Naive thymus-derived CD4-positive, alpha-beta T cell (primary cell): ENCODE measurements at places on chromosomes 5 and 9.

DNA sequence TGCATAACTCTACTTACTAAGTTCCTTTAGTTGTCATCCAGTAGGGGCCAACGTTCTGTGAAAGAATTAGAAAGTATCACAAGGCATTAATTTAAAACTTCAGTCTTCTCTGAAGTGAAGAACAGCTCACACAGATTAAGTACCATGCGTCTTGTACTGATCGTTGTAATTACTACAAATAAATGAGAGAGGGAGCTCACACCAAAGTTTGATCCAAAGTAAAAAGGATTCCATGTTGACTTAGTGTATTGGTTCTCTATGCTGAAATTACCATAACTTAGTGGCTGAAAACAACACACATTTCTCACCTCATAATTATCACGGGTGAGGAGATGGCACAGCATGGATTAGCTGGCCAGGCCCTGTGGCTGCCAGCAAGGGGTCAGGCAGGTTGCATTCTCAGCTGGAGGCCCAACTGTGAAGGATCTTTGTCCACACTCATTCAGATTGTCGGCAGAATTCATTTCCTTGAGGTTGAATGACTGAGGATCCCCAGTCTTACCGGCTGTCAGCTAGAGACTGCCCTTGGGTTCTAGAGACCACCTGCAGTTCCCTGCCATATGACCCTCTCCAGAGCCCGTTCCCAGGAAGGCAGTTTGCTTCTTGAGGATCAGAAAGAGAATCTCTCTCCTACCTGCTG, 169.1 kb downstream of the YTHDC2 start:
- no peak for DNase-seq

DNA sequence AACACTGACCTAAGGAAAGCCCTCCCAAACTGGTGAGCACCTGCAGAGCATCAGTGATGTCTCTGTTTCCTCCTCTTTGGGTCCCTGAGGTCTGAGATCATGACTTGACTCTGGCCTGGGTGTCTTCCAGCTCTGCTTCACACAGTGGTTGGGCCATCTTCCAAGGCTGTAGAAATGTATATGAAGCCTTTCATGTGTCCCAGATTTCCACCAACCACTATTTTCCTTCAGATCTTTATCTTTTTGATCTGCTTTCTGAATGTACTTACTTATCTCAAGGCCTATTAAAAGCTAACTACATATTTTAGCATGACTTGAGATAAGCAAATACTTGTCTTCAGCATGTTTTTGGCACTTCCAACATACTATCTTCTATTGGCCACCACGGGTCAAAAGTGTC, 47.1 kb downstream of the PRELID2 start:
- DNase-seq, result no peak

GRCh38 chr5:179131321-179131835, 71.2 kb downstream of the ZNF354C start:
- DNase-seq, result no peak

DNA sequence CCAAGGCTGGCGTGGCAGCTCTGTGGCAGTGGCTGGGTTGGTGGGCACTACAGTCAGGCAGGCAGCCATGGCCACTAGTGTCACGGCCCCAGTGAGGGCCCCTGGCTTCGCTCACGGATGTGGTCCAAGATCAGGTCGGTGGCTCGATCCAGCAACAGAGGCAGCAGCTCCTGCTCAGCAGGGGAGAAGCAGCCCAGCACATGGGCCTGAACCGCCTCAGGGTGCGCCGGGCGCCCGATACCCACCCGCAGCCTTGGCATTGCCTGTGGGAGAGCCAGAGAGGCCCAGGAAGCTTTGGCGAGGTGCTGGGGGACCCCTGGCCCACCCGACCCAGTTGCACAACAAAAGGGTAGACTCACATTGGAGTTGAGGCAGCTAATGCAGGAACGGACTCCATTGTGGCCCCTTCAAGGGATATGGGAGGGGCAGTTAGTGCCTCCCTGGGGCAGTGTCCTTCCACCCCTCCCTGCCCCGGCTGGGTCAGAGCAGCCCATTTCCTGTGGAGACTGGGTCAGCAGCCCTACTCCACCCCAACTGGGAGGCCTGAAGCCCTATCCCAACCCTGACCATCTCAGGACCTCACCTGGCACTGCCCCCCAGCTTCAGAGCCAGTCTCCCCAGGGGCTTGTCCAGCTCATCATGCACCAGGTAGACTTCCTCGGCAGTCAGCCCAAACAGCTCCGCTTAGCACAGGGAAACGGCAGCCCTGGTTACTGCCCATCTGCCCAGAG, 1.3 kb downstream of the PTRH1 start:
- no peak for DNase-seq

GRCh38 chr5:625516-625915, 13.4 kb downstream of the CEP72 start:
- DNase-seq, result no peak

DNA sequence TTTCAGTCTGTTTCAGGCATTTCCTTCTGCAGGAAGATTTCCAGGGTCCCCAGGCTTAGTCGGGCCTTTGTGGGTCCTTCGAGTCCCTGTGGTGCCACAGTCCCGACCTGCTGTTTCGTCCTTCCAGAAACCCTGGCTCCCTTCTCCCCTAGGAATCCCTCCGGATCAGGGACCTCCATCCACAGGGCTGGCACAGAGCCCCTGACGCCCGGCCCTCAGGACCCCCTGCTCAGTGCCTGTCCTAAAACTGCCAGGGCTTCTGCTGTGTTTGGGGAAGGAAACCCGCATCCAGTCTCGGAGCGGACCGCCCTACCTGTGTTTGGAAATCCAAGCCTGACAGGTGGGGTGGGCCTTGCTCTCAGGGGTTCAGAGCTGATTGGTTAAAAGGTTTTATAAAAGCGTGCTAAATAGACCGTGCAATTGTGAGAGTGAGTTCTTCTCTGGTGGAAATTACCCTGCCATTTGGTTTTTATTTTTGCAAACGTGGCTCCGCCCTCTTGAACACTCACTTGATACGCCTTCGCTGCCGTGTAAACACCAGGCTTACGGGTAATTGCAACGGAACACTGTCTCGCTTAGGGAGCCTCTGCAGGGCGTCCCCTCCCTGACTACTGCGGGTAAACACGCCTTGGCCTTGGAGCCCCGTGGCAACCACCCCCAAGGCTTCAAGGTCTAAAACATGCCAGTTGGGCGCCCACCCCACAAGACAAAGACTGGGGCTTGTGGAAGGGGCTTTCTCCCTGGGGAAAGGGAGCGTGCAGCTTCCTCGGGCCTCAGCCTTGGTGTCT, 121.2 kb downstream of the PHF2 start:
- no peak for DNase-seq

- no peak for DNase-seq
These were observed 68.7 kb downstream of the MARCHF3 start for GRCh38 chr5:126961702-126962101.

DNA sequence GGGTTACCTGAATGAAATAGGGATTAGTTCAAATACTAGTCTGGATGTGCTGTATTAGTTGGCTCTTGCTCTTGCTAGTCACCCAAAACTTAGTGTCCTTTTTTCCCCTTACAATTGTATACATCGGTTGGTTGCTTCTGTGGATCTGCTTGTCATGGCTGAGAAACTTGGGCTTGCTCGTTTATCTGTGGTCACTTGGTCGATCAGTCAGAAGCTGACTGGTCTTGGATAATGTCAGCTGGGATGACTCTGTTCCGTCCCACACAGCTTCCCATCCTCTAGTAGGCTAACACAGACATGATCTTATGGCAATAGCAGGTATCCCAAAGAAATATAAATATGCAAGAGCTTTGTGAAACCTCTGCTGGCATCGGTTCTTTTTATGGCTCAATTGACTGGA, 807.4 kb downstream of the MAT2B start:
- no peak for DNase-seq

DNA sequence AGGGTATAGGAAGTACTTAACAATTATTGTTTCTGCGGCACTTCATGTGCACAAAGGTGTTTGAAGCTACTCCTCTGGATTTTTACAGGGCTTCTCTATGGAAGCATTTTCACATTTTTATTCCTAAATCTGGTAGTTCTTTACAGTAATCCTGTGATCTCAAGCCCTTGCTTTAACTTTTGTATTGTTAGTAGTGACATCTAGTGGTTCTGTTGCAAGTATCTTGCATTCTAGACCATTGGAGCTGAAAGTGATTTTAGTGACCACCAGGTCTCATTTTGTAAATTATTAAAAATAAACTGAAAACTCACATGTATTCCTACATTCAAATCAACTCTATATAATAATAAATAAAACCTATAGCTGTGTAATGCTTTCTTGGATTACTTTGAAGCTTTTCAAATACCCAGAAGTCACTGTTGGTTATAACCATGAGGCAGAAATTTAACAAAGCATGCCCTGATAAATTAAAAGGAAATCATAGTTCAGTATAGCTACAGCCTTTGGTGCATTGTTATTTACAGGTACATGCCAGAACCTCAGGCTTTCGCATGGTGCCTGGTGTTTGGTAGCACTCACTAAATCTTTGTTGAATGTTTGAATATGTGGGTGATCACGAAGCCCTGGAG, 18.9 kb downstream of the RPS23 start:
- DNase-seq, result no peak

DNA sequence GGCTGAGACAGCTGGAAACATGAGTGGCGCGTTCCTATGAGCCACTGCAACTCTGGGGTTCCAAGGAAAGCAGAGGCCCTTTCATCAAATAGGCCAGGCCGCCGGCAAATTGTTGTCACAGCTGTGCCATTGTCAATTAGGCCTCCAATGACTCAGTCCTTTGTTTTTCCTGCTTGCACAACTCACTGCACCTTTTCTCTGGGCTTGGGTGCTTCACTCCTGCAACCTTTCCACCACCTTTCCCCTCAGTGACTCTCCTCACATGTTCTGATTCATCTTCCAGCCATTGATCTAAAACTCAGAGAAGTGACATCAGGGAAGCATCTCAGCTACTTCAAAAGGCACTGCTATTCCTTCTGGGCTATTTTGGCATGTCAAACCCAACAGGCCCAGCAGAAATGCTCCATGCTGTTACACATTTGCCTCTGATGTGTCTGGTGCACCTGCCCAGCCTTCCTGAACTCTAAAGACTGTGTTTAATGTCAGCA, 653.7 kb downstream of the NR2F1-AS1 start:
- DNase-seq, result no peak

DNA sequence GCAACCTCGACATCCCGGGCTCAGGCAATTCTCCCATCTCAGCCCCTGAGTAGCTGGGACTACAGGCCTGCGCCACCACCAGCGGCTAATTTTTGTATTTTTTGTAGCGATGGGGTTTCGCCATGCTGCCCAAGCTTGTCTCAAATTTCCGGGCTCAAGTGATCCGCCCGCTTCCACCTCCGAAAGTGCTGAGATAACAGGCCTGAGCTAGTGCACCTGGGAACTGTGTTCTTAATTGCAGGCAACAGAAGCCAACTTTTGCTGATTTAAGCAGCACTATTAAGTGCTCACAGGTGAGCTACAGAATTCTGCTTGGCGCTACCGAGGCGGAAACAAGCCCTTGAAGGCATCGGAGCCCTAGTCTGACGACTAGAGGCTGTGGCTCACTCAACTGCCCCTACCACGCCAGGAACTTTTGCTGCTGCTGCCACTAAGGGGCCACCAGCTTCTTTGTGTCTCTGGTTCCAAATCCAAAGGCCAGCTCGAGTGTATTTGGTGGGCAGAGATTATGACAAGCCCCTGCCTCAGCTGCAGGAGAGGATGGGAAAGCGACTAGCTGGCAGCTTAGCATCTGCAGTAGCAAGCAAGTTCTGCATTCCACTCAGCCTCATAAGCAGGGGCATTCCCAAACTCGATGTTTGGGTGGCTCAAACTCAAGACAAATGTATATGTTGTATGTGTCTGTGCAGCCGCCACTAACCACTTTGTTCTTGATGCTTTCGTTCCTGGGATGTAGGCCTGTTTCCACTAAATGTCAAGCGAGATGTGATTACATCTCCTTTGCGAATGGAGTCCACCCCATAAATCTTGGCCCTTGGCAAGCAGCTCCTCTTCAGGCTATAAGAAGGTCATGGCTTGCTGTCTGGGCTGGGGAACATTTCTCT, 10.6 kb upstream of the HMCN2 start:
- no peak for DNase-seq

DNA sequence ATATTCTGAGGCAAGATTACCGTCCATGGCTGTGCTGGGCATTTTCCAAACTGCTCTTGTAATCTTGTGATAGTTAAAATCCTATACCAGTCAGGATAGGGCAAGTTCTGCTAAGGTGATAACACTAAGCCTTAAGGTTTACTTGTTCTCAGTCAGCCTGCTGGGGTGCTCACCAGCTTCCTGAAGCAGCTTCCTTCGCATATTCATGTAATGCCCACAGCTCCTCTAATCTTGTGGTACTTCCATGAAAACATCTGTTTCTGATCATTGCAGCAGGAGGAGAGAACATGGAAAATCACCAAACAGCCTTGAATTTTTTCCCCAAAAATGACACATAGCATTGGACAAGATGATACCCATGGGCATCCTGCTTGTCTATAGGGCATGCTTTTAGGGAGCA, 473.2 kb downstream of the MED10 start:
- DNase-seq, result no peak

DNA sequence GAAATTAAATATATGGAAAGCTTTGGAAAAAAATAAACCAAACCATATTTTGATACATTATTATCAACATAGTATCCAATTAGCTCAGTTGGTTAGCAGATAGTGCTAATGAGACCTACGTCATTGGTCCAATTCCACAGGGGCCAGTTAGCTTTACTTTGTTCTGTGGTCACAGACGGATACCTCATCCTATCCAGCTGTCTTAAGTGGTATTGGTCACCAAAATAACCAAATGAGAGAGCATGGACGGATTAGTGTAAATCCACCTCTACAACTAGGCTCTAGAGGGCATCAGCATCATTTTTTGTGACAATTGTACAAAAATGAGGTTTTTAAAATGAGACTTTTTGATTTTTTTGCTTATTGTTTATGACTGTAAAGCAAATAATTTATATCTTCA, 364.2 kb downstream of the KIAA0825 start:
- DNase-seq, result no peak

DNA sequence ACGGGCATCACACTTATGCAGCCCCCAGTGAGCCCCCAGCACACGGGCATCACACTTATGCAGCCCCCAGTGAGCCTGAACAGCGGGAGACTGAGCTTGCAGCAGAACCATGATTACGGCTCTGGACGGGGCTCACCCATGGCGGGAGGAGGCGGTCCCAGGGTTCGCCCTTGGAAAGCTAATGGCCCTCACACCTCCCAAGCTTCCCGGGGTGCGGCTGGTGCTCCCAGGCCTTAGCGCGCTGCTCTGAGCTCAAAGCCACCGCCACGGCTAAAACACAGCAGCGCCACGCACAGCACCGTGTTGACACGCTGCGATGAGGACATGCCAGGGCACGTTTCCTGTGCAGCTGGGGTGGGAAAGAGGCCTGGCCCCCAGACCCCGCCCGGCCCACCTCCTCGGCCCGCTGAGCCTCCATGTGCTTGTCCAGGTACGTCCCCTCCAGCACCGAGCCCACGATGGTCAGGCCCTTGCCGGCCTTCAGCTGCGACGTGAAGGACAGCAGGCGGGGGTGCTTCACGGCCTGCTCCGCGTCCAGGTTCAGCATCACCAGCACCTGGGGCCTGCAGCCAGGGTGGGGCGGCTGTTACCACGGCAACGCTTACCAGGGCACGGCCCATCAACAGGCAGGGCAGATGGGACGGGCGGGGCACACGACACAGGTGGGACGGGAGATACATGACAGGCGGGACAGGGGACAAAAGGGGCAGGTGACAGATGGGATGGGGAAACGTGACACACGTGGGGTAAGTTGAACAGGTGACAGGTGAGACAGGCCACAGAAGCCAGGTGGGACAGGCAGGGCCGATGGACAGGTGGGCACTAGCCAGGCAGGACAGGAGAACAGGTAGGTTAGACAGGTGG, 38.4 kb downstream of the SLC12A7 start:
- DNase-seq, result no peak
